HEK293T (cell line): ENCODE measurements at places on chromosomes 7 and 10.

DNA sequence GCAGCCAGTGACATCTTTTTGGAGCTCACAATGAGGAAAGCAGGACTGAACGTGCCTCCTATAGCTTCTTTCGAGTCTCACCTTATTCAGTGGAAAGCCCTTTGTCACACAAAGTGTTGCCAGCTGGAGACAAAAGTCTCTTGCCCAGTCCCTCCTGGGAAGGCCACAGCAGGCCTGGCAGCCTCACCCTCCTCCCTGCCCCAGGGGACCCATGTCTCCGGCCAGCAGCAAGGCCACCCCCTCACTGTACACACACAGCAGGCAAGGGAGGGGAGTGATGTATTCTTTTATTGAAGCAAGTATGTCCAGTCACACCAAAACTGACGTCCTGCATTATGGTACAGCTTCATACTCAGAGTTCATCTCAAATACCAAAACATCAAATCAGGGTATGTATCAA lies 56.0 kb downstream of the CSGALNACT2 start:
- no peak for DNase-seq

GRCh38 chr10:32865170-32865569 lies 92.9 kb downstream of the ITGB1 start:
- no peak for DNase-seq

- no peak for DNase-seq
These were observed 971.7 kb downstream of the ANKRD7 start for GRCh38 chr7:119196183-119196582.

GRCh38 chr10:79244841-79245504 lies 102.3 kb upstream of the PPIF start:
- no peak for DNase-seq

DNA sequence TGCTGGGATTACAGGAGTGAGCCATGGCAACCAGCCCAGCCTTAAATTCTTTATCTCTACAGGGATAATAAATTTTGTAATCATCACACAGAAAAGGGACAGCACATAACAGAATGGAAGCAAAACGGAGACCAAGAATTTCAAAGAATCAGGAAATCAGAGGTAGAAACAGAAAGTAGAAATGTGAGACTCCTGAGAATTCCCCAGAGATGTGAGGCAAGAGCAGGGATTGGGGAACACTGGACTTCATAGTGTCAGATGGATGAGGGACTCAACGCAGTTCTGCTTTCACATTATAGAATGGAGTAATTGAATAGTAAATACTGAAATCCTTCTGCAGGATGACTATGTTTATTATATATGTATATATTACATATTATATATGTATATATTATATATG lies 52.5 kb upstream of the MPP7 start:
- DNase-seq: no peak

DNA sequence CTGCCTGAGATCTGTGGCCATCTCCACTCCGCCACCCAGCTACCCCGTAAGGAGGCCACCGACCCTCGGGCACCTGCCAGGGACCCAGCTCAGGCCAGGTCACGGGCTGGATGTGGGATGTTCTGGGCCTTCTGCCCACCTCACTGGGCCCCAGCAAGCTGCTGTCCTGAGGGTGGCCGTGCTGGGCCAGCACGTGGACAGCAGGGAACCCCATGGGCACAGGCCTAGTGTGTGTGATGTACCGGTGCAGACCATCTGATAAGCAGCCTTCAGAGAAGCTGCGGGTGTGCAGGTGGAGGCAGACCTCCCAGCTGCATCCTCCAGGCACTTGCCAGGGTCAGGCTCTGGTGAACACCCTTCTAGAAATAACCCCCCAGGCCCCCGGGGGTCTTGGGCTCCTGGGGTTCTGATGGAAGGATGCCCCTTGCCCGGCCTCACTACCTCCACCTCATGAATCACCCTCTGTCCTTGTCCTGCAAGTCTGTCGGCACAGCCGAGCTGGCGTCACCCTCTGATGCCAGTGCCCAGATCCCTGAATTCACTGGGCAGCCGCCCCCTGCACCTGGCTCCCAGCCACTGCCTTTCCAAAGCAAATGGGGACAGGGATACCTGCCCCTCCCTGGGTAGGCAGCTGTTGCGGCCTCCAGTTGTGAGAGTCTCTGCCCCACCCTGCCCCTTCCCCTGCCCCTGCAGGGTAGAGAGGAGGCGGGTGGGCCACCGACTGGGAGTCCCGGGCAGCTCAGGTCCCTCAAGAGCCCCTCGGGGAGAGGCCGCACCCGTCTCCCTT lies 139.8 kb downstream of the FAM53B start:
- no peak for DNase-seq

GRCh38 chr10:114386452-114386851 lies 17.9 kb downstream of the AFAP1L2 start:
- DNase-seq: no peak

GRCh38 chr10:114323023-114323422 lies 81.3 kb downstream of the AFAP1L2 start:
- no peak for DNase-seq

GRCh38 chr7:11343818-11344413 lies 370.2 kb downstream of the PHF14 start:
- peak; percentile 25 for DNase-seq

DNA sequence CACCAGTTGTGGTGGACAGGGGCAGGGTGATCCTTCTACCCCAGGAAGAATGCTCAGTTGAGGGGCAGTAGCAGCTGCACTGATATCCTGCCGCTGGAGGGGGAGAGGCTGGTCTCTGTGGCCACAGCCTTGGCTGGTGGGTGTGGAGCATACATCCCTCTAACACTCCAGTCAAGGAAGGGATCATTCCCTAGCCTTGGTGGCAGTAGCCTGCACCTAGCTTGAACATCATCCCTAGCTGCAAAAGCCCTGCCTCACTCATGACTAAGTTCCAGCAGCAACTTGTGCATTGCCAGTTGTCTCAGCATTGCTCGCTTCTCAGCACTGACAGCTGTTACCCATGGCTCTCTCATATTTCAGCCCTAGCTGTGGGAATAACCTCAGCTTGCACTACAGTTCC lies 688.9 kb upstream of the POT1 start:
- no peak for DNase-seq

GRCh38 chr7:158825628-158826289 lies 3.5 kb downstream of the ESYT2 start:
- no peak for DNase-seq

DNA sequence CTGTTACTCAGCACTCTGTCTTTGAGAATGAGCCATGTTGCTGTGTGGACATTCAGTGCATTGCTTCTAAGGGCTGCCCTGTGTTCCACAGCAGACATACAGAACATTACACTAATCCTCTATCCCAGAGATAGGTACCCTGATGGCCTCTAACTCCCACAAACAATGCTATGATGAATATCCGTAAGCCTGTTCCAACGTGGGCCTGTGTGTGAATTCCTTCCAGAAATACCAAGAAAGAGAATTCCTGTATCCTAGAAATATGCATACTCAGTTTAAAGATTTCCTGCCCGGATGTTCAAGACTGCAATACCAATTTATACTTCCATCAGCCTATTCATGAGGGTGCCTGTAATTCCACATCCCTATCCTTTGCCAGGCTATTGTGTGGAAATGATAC lies 21.3 kb upstream of the ST8SIA6 start:
- DNase-seq: no peak

DNA sequence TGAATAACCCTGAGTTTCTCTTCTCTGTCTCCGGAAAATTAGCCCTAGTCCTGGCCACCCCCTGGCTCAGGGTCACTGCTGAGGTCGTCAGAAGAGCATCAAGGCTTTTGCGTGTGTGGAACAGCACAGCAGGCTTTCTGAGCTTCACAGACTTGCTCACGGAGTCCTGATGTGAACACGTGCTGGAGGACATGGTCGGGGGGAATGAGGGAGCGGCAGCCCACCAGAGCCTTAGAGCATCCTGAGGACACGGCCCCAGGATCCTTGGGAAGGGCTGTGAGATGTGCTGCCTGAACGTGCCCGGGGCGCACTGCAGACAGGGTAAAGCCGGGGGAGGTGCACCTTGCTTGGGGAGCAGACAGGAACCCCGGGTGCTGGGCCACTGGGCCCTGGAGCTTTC lies 28.8 kb downstream of the TMEM120A start:
- DNase-seq: no peak

- no peak for DNase-seq
These were observed 26.6 kb upstream of the ASCC1 start for GRCh38 chr10:72242675-72243074.

GRCh38 chr7:14747701-14748100 lies 154.8 kb downstream of the DGKB start:
- no peak for DNase-seq

DNA sequence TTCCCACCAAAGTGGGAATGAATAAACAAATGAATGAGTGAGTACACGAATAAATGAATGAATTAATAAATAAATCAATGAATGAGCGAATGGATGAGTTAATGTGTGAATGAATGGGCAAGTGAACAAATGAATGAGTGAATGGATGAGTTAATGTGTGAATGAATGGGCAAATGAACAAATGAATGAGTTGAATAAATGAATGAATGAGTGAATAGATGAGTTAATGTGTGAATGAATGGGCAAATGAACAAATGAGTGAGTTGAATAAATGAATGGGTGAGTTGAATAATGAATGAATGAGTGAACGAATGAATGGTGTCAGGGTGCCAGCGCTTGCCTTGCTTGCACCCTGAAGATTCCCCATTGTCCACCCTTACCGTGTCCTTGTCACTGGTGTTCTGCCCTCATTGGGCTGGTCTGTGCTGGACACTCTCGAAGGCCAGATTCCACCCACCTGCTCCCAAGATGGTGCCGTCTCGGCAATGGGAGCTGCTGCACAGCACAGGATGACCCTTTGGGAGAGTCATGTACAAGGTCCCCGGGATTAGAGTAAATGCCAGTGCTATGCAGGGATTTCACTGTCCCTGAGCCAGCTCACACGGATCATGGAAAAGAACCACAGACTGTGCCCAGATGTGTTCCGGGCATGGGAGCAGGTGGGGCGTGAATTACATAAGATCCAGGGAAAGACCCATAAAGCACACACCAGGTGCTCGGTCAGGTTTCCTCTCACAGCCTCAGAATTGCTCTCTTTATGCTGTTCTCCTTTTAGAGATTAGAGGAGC lies 83.2 kb downstream of the CAMK1D start:
- no peak for DNase-seq

- no peak for DNase-seq
These were observed 569 bp downstream of the CD36 start for GRCh38 chr7:80639011-80639410.

- DNase-seq: no peak
These were observed 12.2 kb downstream of the ZNF488 start for GRCh38 chr10:47371629-47372485.

DNA sequence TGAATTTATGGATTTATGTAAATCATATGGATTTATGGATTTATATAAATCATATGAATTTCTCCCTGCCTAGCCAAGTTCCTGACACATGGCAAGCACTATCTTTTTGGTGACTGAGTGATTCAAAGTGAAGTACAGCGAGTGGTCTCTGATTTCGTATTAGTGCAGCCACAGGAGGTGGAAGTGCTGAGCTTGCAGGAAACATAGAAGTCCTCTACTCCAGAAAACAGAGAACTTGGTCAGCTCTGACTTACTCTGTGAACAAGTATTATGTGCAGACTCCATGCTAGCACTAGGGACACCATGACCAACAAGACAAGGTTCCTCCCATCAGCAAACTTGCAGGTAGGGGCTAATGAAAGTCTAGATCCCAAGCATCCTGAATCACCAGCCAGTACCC lies 28.5 kb downstream of the CYP3A5 start:
- DNase-seq: no peak

- no peak for DNase-seq
These were observed 60.3 kb downstream of the ATOH7 start for GRCh38 chr10:68171539-68172080.

DNA sequence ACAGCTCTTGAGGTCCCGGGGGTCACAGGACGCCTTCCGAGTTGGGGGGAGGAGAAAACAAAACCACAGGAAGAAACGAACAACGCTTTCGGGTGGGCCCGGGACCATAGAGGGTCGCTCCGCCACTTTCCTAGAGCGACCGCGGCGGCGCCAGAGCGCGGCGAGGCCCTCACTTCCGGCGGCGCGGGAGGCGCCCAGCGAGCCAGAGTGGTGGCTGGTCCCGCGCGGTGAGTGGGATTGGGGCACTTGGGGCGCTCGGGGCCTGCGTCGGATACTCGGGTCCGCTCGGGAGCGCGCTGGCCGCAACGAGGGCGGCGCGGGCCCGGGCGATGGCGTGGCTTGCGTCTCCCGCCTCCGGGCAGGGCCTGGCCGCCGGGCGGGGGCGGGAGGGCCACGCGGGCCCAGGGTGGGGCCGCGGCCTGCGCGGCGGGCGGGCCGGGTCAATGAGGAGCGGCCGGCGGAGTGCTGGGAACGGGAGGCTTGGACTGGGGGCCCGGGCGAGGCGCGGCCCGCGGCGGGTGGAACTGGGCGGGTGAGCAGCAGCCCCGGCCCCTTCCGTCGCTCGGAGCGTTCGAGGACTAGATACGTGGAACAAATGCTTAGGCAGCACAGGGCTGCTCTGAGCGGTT lies at the start of gene ZNF22:
TSS of gene ZNF22 (plus strand) at position 172 of the 629 bp plus-strand sequence. CDS start 2,446 bp downstream, outside the sequence.
- DNase-seq: peak; percentile 71

- no peak for DNase-seq
These were observed 1.2 kb downstream of the MAPK8 start for GRCh38 chr10:48307711-48308018.

GRCh38 chr10:79399223-79399831 lies 46.1 kb downstream of the ZCCHC24 start:
- DNase-seq: peak; percentile 58

GRCh38 chr10:53903756-53904155 lies 897.3 kb downstream of the PCDH15 start:
- DNase-seq: no peak

DNA sequence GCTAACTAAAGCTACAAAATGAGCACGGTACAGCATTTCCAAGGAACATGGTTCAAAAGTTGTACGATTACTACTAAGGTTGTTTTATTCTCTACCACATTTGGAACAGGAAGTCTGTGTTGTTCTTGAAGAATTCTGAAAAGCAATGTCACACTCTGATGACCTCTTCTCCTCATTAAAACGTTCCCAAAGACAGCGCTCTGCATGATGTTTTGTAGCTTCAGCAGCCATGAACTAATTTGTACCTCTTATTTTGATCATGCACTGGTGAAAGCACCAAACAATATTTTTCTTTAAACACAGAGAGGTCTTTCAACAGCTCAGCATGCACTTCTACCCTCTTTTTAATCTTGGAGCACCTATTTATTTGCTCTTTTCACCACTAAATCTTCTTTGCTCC lies 75.0 kb upstream of the TES start:
- DNase-seq: no peak

- DNase-seq: no peak
These were observed 202.3 kb downstream of the AHR start for GRCh38 chr7:17500736-17501135.

GRCh38 chr7:85294176-85294575 lies 107.3 kb upstream of the SEMA3D start:
- no peak for DNase-seq

GRCh38 chr7:43594020-43594419 lies 11.1 kb downstream of the STK17A start:
- DNase-seq: no peak

- DNase-seq: no peak
These were observed 41.0 kb downstream of the NKX2-3 start for GRCh38 chr10:99573790-99574189.

DNA sequence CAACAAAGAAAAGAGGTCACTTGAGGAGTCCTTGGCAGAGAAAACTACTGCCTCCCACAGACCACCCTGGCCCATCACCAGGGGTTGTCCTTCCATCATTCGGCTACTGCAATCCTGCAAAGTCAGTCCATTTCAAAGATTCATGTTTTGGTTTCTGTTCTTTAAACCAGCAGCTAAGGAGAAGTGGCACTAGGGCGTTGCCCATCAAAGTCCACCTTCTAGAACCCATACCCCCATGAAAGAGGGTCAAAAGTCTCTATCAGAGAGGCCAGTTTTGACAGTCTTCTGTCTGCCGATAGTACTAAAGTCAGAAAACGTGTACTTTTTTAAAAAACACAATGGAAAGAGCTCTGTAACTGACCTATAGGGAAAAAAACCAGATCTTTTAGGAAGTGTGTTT lies 14.4 kb downstream of the CCDC6 start:
- DNase-seq: no peak
